ENCODE measurements at places on chromosomes 1 and 21.

GRCh38 chr21:42463861-42464515 lies 32.0 kb downstream of the RSPH1 start:
- DNase-seq = no peak

DNA sequence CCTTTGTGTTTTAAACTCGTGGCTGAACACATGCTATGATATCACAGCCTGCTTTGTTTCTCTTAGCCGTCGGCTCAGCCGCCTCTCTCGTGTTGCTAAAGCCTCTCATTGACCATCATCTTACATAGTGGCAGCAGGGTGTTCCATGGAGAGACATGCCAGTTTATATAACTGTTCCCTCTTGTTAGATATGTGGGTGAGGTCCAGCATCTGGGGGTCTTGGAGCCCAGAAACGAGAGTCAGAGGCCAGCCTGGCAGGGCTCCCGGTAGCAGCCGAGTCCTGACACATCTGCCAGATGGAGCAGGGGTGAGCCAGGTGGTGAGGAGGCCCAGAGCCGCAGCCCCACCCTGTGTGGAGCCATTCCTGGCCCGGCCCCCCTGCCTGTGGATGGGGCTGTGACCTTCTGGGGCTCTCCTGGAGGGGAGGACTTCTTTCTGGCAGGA lies 11.9 kb downstream of the PODN start:
- no peak for DNase-seq

- DNase-seq = peak; percentile 47
These were observed 4.1 kb upstream of the SH3BGRL3 start for GRCh38 chr1:26275580-26276431.

DNA sequence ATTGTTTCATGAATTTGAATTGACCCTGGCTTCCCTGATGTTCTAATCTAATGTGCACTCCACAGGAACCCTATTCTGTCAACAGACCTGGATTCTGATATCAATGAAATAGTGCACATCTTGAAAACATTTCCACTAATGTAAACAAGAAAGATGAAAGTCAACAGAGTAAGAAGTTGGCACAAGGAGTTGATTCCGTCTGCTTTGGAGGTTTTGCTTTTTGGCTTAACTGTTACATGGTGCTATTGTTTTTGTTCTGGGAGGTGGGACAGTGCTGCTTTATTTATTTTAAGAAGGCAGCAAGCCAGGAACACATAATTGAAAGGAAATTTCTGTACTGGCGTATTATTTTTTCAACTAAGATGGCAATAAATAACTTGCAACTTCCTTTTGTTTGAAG lies 73.3 kb downstream of the LEPR start:
- DNase-seq = no peak

DNA sequence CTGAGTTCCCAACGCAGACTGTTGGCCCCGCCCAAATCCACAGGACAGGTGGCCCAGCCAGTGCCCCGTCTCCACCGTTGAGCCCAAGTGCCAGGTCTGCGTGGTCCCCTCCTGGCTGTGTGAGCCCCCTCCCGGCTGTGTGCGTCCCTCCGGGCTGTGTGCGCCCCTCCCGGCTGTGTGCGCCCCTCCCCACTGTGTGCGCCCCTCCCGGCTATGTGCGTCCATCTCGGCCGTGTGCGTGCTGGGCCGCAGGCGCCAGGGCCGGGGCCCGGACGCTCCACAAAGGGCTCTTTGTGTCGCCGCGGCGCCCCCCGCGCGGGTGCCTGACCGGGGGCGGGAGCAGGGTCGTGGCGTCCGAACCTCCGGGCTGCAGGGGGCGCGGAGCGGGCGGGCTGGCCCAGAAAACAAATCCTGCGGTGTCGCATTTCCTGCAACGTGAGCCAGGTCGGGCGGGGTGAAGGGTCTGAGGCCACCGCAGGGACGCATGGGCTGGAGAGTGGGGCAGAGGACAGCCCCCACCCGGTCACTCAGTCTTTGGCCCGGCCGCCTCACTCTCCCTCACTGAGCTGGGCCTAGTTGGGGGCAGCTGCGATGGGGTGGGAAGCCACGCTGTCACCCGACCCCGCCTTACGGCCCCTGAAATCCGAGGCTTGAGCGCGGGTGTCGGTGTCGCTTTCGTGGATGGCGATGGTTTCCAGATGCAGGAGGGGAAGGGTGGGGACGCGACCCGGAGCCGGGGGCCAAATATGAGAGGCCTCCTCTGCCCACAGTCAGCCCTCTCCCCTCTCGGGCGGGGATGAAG lies 18.8 kb downstream of the TNFRSF25 start:
- peak; percentile 31 for DNase-seq

DNA sequence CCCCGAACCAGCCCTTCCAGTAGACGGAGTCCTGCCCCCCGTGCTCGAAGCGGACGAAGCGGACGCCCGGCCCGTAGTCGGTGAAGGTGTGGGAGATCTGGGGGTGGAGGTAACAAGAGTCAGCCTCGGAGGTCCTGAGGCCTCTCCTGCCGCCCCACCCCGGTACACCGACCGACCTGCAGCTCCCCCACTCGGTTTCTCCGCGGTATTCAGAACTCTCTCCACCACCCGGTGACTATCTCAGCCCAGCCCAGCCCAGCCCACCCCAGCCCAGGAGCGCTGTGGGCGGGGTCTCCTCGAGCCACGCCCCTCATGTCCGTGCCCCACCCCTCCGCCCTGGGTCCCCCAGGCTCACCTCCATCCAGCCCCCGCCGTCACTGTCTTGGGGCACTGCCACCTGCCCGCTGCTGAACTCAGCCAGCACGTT lies 5.5 kb downstream of the FBXO2 start:
- DNase-seq = peak; percentile 13
